Stimulated activated CD4-positive, alpha-beta T cell treated with anti-CD3 and anti-CD28 coated beads, Interleukin-15, amount 100 ng/mL, for 1 hour (primary cell): ENCODE measurements at places on chromosomes 12 and 14.

DNA sequence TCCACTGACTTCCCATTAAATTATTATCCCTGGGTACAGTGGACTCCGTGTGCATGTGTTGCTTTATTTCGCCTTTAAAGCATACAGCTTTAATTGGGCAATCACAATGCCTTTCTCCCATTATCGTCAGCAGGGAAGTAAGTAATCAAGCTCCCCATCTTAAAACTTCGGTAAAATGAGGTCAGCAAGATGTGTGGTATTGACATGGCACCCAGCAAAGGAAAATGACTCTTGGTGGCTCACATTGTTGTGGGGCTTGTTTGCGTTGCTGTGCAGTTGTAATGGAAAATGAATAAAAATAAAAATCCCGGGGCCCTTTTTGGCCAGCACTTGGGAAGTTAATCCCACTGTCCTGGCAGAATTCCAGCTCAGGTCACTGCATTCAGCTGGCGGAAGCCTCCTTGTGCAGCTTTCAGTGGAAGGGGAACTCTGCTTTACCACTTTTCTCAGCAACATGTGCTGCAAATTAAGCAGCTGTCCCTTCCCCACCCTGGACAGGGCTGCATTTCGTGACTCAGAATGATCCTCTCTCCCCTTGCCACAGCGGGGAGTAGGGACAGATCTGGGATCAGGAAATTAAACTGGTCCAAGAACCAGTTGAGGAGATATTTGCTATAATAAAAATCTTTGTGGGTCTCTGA is 13.9 kb upstream of the ATP2A2 start:
- DNase-seq: no peak

DNA sequence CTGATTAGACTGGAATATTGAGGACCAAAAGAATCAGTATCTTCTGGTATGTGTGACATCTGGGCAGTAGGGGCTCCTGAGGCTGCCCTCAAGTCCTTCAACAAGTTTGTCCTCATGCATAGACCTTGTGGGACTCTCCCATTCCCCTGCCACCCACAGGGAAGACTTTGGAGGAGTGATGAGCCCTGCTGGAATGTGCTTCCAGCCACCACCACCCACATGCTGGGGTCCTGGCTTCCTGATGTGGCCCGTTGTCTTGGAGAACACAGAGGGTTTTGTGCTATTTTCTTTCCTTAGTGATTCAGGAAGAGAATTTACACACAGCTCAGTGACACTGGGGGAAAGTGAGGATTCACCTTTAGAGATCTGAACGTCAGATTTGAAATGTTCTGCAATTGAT is 29.2 kb upstream of the SEL1L start:
- no peak for DNase-seq

GRCh38 chr14:83260751-83261150 is 1727.1 kb upstream of the SEL1L start:
- no peak for DNase-seq

DNA sequence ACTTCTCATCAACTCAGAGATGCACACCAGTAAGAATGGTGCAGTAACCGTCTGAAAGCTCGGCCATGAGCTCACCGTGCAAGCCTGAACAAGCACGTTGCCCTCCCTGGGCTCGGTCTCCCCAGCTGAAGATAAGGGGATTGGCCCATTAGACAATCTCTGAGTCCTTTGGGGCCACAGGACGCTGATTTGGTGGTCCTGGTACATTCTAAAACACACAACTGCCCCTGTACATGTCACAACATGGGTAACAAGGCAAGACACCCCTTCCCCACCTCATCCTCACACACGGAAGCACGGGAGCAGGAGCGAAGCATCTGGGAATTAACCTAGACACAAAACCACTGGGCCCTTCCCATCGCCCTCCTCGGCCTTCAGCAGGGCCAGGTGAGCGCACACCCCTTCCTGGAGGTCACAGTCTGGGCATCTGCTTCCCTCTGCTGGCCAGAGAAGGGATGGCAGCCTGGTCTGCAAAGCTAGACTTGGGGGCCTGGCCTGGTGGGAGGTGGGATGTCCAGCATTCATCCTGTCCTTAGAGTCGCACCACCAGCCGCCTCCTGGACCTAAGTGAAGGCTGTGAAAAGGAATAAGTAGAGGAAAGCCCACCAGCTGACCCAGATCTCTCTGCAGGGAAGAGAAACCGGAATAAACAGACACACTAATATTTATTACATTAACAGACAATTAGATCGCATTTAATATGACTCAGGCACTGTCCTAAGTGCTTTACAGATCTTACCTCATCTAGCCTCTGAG is 18.9 kb upstream of the SMUG1 start:
- peak; percentile 69 for DNase-seq

GRCh38 chr12:41485203-41485602 is 297.1 kb downstream of the PDZRN4 start:
- DNase-seq: no peak

- DNase-seq: no peak
Observed at GRCh38 chr14:60691383-60692113, 32.6 kb downstream of the SIX4 start.

DNA sequence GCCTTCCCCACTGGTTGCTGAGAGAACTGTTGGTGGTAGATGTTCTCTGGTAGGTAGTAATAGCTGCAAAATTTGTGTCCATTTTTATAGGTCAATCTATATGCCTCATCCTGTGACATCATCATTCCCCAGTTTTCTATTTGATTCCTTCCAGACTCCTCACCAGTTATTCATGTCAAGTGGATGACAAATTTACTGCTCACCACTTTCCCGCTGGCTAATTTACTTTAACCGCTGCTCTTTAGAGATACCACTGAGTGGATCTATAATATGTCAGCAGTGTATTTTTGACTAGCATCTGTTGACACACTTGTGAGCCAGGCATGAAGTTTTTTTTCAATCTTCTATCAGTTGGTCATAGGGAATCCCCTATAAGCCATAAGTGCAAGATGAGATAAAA is 24.6 kb downstream of the GPR65 start:
- no peak for DNase-seq

DNA sequence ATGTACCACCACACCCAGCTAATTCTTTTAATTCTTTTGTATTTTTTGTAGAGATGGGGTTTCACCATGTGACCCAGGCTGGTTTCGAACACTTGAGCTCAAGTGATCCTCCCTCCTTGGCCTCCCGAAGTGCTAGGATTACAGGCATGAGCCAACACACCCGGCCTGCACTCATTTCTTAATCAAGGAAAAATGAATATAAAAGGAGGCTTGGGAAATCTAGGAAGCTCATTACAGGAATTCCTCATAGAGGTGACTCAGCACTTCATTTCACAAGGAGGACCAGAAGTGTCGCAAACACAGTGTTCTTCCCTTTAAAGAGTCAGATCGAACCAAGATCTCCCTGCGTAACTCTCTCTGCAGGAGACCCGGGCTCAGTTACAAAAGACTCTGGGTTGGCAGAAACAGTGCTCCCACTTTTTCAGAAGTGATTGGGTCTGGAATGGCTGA is 30.3 kb downstream of the NFKBIA start:
- DNase-seq: no peak

- DNase-seq: no peak
Observed at GRCh38 chr12:90896821-90897220, 58.2 kb downstream of the CCER1 start.

GRCh38 chr12:16325426-16325825 is 22.0 kb upstream of the MGST1 start:
- no peak for DNase-seq

DNA sequence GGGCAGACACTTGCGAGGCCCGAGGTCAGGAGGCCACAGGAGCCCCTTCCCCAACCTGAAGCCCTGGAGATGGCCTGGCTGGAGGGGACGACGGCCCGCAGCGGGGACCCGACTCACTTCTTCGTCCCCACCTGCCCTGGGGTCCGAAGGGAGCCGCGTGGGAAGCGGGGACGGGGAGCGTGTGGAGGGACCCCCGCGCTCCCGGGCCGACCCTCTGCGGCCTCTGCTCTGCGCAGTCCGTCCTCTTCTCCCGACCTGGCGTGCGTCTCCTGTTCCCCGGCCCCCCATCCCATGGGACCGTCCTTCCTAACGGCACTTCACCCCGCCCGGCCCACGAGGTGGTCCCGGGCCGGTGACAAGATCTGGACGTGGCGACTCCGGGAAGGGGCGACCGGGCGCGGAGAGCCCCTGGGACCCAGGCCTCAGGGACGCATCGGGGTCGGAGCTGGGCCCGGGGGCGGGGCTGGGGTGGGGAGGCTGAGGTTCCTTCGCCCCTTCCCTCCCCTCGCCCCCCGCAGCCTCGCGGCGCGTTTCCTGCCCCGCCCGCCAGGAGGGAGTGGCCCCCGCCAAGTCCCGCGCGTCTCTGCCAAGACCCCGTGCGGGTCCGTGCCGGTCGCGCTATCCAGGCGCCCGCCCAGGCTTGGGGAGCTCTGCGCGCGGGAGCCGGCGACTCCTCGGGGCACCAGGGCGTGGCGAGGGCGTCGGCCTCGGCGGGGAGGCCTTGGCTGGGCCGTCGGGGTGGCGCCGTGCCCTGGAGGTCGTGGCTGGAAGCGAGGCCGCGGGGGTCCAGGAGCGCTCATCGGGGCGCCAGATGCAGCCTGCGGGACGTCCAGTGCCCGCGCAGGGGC is 97.1 kb downstream of the TNFAIP2 start:
- no peak for DNase-seq

DNA sequence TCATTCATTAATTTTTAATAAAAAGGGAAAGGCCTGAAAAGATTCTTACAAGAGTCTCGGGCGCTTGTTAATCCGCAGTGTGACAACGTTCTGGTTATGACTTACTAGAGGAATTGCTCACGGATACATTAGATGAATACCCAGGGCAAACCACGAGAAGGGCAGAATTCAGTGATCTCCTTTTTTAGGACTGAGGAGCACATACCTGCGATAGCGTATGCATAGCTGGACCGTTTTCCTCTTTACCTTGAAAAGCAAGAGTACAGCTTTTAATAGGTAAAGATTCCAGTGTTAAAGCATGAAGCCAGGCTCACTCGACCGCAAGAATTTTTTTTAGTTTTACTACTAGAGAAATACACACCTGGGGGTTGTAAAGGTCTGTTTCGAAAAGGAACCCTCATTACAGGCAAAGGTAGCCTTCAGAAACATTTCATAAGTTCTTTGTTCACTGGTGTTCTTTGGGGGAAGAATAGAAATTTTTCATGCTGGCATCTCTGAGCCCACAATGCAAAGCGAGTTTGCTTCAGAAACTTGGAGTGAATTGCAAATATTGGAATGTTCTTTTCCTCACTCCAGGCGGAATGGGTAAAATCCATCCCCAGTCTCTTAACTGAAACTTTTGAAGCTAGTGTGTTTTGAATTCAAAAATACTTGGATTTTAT is 953 bp downstream of the MAPK1IP1L start:
- DNase-seq: no peak

GRCh38 chr14:75280291-75280830 is 1.7 kb downstream of the FOS start:
- no peak for DNase-seq

DNA sequence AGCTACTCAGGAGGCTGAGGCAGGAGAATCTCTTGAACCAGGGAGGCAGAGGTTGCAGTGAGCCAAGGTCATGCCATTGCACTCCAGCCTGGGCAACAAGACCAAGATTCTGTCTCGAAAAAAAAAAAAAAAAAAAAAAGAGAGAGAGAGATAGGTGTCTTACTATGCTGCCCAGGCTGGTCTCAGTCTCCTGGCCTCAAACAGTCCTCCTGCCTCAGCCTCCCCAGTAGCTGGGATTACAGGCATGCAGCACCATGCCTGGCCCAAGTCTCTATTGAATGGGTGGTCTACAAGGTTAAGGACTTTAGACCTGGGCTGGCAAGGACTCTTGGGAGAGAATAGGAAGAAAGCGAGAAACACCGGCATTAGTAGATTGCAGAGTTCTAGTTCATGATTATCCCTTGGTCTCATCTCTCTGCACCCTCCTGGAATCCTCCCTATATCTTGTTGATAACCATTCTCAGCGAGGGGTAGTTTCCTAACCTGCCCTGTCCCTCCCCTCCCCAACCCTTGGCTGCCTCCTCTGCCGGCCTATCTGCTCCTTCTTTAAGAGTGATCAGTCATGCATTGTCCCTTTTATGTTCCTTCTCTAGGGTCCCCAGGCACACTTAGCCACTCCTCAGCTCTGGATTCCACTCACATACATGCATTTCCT is 128.1 kb upstream of the MAP1LC3B2 start:
- no peak for DNase-seq
